ENCODE measurements at places on chromosomes 1 and 21.

- DNase-seq: no peak
Observed at GRCh38 chr1:14106126-14106525, 406.1 kb downstream of the PRDM2 start.

DNA sequence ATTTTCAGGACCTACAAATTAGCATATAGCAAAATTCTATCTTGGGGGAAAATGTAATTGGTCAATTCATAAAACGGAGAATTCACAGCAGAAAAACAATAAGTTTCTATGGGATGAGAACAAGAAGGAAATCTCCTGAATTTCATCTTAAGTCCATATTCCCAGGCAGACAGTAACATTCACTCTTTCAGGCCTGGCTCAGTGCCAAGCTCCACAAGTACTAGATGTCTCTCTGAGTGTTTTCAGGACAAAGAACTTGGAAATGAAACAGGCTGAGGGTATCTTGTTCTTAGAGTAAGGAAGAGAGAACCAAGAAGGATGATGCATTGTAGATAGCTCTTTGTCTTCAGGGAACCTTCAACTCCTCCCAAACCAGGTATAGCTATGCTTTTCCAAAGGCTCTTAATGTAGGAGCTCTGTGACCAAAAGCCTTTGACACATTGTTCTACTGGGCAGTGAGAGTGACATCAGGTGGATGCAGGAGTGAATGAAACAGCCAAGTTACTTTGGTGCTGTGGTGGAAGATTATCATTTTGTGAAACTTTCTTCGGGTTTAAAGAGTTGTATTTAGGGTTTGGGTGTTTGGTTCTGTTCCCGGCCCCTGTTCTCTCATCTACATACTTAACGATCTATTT lies 298.3 kb downstream of the GPATCH2 start:
- DNase-seq: no peak

- DNase-seq: no peak
Observed at GRCh38 chr21:41761934-41762635, 4.8 kb downstream of the RIPK4 start.

DNA sequence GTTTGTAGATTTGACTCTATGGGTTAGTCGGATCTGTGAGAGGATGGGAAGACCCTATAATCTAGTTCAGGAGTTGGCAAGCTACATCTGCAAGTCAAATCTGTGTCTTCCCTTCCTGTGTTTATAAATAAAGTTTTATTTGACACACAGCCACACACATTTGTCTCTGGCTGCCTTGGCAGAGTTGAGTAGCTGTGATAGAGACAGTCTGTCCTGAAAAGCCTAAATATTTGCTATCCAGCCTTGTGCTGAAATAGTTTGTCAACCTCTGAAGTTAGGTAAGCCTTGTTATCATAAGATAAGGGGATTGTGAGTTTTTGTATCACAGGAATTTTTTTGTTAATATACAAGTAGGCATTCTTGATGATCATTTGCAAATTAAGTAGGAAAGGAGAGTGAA lies 136.8 kb downstream of the NOS1AP start:
- no peak for DNase-seq

DNA sequence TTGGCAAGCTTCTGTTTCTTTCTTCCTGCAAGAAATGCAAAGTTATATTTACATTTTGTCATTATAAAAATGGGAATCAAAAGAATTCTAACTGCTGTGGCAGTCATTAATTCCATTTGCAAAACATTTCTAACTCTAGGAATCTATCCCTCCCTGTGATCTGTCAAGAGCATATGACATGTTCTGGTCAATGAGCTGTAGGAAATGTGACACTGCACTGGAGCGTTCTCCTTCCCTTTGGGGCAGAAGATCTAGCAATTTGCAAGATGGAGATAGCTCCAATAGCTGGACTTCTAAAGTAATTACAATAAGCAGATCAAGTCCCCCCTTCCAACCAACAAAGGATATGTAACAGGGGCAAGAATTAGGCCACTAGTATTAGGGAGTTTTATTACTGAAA lies 6.3 kb downstream of the TOMM20 start:
- no peak for DNase-seq

DNA sequence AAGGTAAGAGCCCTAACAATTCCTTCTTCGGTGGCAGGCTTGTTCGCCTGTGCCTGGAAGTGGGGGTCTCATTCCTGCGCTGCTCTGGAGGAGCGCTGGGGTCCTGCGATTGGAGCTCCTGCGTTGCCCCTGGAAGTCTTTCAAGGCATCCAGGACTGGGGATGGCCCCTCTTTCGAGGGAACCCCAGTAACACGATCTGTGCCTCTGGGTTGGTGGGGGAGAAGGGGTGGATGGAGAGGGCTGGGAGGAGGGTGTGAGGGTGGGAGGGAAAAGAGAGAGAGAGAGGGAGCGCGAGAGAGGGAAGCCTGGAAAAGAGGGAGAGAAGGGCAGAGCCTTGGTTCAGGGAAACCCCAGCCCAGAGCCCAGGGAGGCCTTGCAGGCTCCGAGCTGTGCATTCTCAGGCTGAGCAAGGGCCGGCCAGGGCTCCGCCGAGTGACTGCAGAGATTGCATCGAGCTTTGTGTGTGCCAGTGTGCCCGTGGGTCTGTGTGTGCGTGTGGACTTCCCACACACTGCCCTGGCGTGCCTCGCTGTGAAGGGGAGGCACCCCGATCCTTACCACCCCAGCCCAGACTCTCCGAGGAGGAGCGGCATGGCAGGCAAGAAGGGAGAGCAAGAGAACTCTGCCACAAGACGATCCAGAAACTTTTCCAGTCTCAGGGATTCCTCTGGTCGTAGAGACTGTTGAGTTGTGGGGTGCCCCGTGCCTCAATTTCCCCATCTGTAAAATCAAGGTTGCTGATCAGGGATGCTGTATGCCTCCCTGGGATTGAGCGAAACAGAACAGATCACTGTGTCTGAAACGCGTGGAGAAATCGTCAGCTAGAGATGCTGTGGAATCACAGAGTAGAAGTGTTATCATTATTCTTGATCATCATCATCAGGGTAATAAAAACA lies 619 bp downstream of the BCL9 start:
- peak; percentile 59 for DNase-seq

- no peak for DNase-seq
Observed at GRCh38 chr1:107496002-107496401, 355.2 kb downstream of the NTNG1 start.

DNA sequence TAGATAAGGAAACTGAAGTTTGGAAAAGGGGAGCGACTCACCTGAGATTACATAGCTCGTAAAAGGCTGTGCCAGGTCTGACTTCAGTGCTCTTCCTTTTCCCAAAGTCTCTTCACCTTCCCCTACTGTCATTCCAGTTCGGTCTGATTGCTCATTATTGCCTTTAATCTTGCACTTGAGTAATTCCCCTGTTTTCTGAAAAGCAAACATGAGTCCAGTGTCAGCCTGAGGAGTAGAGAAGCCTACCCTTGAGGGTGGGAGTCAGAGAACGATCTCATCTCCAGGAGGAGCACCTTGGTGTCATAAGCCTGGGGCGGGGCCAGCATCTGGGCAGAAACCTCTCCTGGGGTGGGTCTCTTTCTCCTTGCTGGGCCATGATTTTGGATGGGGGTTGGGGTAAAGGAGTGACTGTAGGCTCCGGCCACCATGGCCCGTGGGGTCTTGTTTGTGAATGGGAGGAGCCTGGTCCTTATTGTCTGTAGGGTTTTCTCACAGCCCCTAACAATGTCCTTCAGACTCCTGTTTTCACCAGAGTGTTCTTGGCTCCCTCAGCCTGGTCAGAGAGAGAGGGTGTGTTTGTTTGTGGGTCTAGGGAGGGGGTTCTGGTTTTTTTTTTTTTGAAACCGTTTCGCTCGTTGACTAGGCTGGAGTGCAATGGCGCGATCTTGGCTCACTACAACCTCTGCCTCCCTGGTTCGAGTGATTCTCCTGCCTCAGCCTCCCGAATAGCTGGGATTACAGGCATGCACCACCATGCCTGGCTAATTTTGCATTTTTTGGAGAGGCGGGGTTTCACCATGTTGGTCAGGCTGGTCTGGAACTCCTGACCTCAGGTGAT lies 6.0 kb downstream of the VANGL2 start:
- no peak for DNase-seq

- no peak for DNase-seq
Observed at GRCh38 chr1:92619466-92620189, 132.9 kb upstream of the GFI1 start.

DNA sequence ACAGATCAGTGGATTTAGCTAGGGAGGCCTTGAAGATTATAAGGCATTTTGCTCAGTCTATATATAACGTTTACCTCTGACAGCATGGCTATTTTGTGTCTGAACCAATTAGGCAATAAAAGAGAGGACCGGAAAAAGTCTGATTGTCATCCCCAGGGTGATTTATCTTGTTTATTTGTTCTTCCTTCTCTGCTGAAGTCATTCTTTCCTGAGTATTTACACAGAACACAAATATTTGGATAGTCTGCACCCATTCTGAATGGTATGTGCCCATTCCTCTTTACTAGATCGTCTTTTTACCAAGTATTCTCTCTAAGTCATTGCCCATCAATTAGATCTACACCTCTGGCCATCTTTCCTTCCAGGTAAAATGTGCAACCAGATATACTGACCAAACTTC lies 1602.9 kb downstream of the KCNT2 start:
- DNase-seq: no peak

GRCh38 chr1:158728510-158729225 lies 8.1 kb upstream of the OR6K3 start:
- DNase-seq: no peak

- DNase-seq: no peak
Observed at GRCh38 chr1:93667642-93668041, 14.0 kb downstream of the BCAR3 start.

DNA sequence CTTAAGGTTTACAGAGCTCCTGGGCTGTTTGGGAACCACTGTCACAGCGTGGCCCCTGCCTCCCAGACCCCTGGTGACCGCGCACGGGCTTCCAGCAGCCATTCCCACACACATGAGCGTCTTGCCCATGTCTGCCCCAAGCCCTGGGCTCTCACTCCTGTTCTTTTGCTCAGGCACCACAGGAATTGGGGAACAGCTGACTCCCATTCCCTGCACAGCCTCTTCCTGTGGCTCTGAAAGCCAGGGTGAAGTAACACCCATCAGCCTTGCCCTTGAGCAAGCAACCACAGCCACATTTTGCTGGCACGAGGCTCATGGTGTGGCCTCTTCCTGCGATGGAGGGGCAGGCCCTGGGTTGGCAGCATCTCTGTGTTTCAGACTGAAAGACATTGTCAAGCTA lies 14.3 kb upstream of the GPR157 start:
- no peak for DNase-seq

DNA sequence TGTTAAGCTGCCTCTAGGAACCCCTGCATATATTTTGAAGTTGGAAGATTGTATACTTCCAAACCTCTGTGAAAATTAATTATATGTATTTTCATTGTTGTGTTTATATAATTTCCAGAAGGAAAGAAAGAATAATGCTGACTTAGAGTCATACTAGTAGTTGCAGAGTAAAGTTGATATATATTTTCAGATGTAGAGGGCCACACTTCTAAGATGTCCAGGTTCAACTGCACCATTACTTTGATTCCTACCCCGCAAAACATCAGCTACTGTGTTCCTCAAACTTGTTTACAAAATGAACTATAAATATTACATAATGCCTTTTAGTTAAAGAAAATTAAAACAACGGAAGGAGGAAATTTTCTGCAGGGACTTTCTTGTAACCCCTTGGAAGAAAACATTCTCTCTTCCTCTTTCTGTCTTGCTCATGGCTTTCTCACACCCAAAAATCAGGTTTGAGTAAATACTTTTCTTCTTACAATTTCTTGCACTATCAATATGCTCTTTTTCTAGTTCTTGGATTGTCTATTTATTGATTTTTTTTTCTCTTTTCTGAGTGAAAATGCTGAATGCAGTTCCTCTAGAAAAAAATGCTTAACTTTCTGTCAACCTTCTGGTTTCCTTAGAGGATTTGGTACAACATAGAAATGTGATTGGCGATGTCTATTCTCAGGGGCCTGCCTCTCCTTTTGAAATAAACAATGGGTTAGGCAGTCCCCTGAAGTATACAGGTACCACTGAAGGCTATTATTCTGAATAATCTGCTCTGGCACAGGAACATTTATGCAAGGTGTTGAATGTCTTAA lies 867.8 kb downstream of the TTLL7 start:
- DNase-seq: no peak

Measured in NCI-H1417 treated with DMSO at 0.1 percent for 48 hours (cell line).